ENCODE measurements at places on chromosomes 13 and 19.

- DNase-seq, result no peak
These were observed 440.9 kb upstream of the MIR17HG start for GRCh38 chr13:90906554-90906953.

DNA sequence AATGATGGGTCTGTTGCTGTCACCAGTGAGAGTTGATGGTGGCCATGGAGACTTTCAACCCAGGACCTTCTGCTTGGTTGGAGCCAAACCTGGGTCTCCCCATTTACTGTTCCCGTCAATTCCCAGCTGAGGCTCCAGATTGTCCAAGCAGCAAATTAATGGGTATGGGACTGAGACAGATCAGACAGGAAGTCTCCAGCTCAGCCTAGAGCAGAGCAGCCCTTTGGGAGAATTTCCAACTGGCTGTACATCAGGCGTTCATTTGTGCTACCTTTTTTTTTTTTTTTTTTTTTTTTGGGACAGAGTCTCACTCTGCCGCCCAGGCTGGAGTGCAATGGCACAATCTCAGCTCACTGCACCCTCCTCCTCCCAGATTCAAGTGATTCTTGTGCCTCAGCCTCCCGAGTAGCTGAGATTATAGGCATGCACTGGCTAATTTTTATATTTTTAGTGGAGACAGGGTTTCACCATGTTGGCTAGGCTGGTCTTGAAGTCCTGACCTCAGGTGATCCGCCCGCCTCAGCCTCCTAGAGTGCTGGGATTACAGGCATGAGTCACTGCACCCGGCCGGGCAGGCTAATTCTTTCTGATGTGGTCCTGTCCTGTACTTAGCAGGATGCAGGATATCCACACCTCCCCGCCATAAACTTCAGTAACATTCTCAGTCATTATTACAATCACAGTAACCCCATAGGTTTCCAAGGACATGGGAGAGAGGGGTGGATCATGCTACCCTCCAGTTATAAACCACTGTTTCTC, 9.3 kb downstream of the MAP3K10 start:
- no peak for DNase-seq

GRCh38 chr19:35773020-35773806, 2.2 kb upstream of the ARHGAP33 start:
- DNase-seq, result no peak

- no peak for DNase-seq
These were observed 63.3 kb downstream of the DCLK1 start for GRCh38 chr13:36067746-36068381.

DNA sequence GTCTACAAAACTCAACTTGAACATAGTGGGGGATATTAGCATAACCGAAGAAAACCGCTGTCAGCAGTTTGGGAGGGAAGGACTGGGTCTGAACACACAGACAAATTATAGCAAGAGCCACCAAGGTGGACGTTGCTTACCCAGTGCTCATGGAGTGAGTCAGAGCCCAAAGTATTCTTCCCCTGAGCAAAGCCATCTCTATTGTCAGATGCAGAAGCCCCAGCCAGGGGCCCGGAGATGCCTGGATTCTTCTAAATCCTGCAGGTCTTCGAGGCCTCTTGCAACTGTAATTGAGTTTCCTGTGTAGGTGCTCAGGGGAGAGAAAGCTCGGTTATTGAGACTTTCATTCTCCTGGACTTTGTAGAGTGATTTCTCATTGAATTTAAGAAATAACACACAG, 384.5 kb downstream of the IRS2 start:
- no peak for DNase-seq

- DNase-seq, result no peak
These were observed 42.0 kb downstream of the SERTM1 start for GRCh38 chr13:36715841-36716240.

GRCh38 chr13:26605845-26606244, 48.4 kb downstream of the WASF3 start:
- DNase-seq, result no peak

- DNase-seq, result no peak
These were observed 112.6 kb downstream of the STARD13 start for GRCh38 chr13:33172911-33173310.
